LHCN-M2 (cell line): ENCODE measurements at places on chromosomes 6 and 20. TPM values are rescaled to one million over a fixed set of nuclear protein-coding genes. Genes with fewer than 3 reads are reported as not detected.

DNA sequence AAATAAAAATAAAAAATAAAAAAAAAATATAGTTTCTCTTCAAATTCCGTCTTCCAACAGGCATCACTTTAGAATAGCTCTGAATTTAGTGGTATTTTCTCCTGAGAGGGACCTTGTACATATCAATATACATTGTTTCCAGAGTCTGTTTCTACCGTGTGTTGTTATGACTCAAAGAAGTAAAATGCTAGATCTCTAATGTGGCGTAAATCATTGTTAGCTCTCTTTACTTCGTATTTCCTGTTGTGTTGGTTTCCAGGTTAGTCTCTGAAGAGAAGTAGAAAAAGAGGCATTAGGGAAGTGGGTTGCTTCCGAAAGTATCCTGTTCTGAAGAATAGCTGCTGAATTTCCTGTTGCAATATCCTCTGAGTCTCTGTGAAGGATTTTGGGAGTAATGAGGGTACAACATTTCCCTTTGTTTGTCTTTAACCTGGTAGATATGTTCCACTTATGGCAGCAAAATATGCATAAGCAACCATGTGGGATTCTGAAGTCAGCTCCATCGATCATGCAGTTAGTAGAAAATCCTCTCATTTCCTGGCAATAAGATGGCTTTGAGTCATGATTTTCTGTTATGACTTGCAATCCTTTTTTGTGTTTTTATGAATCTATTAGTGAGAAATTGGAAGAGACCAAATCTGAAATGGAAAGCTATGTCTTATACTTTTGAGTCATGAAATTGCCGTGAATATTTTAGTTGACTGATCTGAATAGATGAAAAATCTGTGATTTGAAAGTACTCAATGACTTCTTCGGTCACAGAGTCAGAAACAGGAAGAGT lies 42.0 kb upstream of the MCHR2 start:
- peak; percentile 14 for DNase-seq

DNA sequence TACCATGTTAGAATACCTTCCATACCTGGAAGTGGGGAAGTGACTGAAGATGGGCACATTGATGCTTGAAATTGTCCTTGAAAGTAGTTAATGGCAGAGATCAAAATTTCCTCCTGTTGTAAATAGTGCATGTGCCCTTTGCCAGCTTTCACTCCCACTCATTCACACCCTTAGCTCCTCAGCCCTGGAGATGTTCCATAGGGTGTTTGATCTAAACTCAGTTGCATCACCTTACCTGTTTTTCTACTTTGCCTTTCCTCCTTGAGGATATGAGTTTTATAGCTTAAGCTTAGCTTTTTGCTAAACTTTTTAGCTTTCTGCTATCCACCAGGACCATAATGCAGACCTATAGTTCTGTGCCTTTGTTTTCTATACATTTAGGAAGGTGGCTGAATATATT lies 69.0 kb downstream of the CEP57L1 start:
- no peak for DNase-seq

Gene BANF2
- not detected in 2 replicates for total RNA-seq

GRCh38 chr20:24762371-24762770 lies 186.7 kb upstream of the CST7 start:
- DNase-seq: no peak

DNA sequence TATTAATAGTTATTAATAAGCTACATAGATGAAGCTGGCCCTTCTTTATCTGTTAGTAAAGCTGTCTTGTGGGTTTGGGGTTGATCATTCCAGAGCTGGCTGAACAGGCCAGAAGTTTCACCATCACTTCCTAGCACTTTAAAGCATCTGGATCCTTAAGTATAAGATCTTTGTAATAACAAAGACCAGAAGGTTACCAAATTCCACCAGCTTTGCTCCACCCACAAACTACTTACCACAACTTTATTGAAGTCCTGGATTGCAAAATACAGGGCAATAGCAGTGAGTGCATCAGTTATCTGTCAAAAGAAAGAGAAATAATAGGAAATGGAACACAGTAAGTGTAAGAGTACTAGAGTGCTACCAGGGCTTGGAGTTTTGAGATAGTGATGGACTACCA lies 33.0 kb downstream of the PIGU start:
- peak; percentile 56 for DNase-seq

Gene ANKEF1
- total RNA-seq: 0.23 and 0.26 TPM in 2 replicates

GRCh38 chr6:41356825-41357224 lies 21.4 kb downstream of the NCR2 start:
- no peak for DNase-seq

Gene PRDM1
- 0.98 and 2.4 TPM in 2 replicates for total RNA-seq

DNA sequence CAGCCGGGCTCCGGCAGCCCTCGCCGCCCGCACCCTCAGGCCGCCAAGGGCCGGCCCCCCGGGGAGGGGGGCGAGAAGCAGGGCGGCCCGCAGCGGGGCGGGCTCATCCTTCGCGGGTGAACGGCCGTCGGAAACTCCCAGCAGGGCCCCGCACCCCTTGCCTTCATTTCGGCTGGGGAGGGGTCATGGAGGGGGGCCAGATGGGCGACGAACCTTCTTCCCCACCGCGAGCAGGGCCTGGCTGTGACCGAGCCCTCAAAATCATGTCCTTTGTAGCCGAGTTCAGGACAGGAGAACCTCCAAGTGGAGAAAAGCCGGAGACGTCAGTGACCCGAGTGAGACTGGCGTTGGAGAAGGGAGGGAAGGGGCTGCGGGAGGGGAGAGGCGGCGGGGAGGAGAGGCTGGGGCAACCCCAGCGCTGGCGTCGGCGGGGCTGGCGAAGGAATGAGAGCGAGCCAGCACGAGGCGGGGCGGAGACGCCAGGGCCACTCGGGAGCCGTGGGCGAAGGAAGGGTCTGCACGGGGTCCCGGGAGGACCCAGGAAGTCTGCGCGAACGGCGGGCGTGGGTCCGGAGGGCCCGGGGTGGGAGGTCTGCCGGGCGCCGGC lies 571 bp upstream of the FOXC1 start:
- no peak for DNase-seq

GRCh38 chr6:51468704-51469103 lies 618.7 kb downstream of the PKHD1 start:
- DNase-seq: no peak

- DNase-seq: peak; percentile 64
Measured at GRCh38 chr6:111417181-111417585, 65.8 kb downstream of the REV3L start.

GRCh38 chr20:24018796-24019195 lies 30.2 kb upstream of the GGTLC1 start:
- DNase-seq: no peak

- DNase-seq: no peak
Measured at GRCh38 chr6:3835055-3835731, 14.0 kb upstream of the FAM50B start.
